Astrocyte of the hippocampus (primary cell): ENCODE measurements at places on chromosomes 1 and 21.

DNA sequence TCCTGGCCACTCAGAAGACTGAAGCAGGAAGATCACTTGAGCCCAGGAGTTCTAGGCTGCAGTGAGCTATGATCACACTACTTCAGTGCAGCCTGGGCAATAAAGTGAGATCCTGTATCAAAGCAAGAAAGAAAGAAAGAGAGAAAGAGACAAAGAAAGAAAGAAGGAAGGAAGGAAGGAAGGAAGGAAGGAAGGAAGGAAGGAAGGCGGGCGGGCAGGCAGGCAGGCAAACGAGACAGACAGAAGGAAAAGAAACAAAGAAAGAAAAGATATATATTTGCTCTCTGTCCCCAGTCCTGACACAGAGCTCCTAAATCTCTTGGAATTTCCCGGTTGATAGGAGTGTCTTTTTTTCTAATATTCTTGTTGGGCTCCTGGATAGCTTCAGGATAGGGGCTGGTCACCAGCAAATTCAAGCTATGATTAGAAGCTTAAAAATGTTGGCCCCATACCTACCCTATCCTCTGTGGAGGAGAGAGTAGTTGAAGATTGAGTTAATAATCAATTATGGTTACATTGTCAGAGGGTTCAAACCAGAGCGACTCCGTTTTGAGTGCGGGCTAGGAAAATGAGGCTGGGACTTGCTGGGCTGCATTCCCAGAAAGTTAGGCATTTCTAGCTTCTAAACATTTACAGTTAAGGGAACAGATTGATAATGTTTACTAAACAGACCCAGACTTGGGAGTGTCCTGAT lies 3.3 kb upstream of the MIGA1 start:
- no peak for DNase-seq

DNA sequence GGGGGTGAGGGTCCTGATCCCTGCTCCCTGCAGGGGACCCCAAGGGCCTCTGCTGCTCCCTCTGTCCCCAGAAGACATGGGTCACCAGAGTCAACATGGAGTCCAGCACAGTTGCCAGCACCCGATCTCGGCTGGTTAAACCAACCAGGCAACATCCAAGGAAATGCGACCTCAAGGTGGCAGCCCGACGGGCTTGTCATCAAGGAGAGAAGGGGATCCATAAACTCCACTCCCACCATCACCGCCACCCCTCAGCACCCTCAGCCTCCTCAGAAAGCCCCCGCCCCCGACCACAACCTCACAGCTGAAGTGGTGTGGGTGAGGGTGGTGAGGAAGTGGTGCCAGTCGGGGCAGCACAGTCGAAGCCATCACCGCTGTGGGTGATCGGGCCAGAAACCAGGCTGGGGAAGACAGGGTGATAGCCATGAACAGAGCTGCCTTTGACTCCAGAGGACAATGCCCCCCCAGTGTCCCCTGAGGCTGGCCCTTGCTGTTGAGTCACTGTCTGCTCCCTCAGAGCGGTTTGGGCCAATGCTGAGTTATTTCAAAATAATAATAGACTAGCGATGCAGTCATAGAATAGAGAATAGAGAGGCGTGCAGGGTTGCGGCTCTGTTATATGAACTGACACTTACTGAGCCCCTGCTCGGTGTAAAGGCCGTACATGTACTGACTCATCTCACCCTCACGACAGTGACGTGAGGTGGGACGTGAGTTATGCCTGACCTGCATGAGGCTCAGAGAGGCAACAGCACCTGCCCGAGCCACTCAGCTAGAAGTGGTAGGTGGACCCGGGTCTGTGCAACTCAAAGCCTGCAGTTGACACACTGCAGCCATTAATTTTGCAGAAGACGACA lies 88.7 kb upstream of the IFFO2 start:
- peak; percentile 82 for DNase-seq

- peak; percentile 26 for DNase-seq
Observed at GRCh38 chr1:205492201-205492667, 12.2 kb upstream of the CDK18 start.

DNA sequence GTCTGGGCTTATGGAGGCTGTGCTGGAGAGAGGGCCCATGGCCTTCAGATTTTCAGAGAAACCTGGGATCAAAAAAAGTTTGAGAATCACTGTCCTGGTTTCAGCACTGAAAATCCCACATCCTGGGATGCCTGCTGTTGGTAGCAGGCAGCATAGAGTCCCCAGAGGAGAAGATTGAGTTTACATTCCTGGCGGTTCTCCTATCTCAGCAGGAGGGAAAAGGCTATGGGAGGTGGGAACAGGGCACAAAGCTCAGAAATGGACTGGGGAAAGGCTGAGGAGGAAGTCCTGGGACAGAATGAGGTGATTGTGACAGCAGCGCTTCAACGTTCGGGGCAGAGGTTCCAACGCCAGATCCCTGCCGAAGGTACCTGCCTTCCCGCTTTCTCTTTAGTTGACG lies 103.4 kb downstream of the ETS2 start:
- no peak for DNase-seq

DNA sequence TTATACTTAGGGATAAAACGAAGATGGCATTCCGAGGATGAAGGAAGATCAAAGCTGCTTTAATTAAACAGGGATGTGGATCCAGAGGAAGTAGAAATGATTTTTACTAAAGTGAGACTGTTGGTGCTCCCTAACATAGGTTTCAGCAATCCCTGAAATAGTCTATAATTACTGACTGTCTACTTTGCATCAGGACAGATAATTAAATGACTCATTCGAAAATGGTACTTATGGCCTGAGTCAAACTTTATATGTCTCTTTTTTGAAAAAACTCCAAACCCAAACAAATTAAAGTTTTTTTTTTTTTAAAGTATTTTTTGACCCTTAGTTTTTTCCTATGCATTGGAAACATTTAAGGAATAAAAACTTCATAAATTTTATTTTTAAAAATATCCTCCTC lies 90.3 kb downstream of the LYST start:
- DNase-seq, result no peak

- no peak for DNase-seq
Observed at GRCh38 chr1:29162476-29163138, 19.1 kb downstream of the SRSF4 start.

- DNase-seq, result peak; percentile 69
Observed at GRCh38 chr1:214990619-214991018, 91.9 kb upstream of the KCNK2 start.

DNA sequence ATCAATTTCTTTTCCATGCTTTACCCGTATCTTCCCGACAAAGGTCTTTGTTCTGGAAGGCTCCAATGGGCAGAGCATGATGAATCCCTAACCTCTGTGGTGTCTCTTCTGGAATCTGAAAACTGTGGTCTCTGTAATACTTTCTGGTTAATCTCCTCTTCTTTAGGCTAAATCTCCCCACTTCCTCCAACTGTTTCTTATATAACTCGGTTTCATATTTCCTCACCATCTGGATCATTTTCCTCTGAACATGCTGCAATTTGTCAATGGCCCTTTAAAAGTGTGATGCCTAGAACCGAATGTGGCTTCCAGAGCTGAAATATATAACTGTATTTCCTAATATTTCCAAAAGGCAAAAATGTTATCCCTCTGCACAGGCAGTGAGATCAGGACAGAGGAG lies 66.1 kb downstream of the ALG14 start:
- no peak for DNase-seq

- DNase-seq, result no peak
Observed at GRCh38 chr1:145827966-145828365, 4.0 kb downstream of the POLR3C start.

DNA sequence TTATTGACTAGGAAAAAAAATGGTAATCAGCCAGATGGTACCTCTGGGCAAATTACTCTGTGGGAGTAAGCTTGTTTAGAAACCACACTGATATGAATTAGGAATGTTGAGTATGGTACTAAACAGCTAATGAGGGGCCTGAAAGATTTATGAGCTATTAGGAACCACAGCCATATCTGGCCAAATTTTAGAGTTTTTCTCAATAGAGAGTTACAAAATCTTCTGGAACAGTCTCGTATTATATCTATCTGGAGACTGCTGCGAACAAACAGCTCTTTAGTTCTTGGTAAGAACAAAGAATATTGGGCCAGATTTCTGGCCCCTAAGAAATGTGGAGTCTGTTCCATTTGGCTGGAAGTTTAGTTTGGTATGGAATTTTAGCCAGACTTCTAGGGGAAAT lies 4.9 kb upstream of the PODN start:
- no peak for DNase-seq

DNA sequence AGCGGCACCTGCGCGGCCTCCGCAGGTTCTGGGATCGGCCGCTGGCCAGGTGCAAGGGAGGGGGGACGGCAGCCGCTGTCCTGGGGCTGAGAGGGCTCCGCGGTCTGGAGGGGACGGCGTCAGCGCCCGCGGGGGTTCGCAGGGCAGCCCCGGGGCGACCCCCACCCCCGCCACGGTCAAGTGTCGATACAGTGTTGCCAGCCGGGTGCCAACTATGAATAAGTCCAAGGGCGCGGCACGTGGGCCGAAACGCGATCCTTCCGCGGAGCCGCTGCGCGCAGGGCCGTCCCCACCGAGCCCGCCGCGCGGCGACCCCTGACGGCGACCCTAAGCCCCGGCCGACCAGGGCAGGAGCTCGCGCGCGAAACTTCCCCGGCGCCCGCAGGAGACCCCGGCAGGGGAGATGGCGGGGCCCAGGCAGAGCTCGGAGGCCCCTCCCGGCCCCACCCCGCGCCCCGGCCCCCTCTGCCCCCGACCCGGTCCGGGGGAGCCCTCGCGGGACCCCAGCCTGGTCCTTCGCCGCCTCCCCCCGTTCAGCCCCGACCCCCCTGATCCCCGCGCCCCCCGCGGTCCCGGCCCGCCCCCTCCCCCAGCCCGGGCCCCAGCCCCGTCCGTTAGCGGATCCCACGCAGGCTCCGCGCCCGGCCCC lies 586 bp upstream of the AGPAT3 start:
- DNase-seq, result peak; percentile 37

GRCh38 chr1:224045556-224045955 lies 68.4 kb upstream of the FBXO28 start:
- no peak for DNase-seq
